K562 (cell line): ENCODE measurements at places on chromosomes 3 and 15.
A peak's percentile ranks its signal among the peaks of the same experiment; 100 is the strongest.

DNA sequence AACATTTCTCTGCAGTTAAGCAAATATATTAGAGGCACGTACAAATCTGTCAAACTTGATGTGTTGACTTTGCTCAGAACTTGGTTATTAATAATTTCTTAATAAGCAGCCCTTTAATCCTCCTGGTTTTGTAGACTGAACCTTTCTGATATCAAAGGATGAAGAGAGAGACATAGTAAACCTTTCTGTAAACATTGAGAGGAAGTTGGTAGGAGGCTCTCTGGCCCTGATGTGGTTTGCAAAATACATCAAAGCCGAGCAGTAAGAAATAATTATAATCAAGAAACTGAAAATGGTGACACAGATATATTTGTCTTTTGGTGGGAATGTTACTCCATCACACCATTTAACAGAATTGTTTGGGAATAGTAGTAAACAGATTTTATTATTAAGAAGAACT is 111.9 kb downstream of the OXSM start:
- DNase-seq, result no peak

GRCh38 chr15:92105611-92106010 is 252.1 kb downstream of the SLCO3A1 start:
- no peak for DNase-seq

DNA sequence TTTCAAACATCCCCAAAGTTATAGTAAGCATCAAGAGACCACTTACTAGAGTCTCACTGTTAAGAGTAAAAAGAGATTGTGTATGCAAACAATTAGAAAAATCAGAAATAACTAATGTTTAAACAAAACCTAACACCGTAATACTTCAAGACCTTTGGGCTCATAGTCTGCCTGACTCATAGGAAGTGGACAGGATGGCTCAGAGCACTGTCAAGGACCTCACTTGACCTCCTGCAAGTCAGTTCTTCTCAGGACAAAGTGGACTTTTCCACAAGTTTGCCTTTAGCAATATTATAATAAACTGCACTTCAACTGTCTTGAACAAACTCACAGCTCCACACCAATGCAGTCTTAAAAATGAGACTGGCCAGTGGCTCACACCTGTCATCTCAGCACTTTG is 34.8 kb downstream of the IL12A start:
- DNase-seq, result no peak

- no peak for DNase-seq
These were observed 49.0 kb downstream of the HOMER2 start for GRCh38 chr15:82903511-82903910.

DNA sequence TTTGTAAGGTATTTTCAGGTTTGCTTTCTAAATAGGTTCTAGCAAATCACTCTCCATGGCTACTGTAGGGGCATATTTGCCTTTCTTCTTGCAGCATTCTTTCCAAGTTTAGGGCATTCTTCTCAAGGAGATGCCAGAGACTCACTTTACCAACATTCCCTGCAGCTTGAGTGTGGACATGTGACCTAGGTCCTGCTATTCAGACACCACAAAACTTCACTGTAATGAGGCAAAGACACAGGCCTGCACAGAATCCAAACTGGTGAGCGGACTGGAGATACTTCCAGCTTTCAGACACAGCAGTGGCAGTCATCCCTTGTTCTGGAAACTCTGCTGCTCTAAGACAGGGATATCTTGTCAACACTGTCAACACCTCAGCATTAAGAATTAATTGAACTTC is 146.4 kb upstream of the PFN2 start:
- no peak for DNase-seq

- no peak for DNase-seq
These were observed 93.2 kb upstream of the MEF2A start for GRCh38 chr15:99472416-99473145.

DNA sequence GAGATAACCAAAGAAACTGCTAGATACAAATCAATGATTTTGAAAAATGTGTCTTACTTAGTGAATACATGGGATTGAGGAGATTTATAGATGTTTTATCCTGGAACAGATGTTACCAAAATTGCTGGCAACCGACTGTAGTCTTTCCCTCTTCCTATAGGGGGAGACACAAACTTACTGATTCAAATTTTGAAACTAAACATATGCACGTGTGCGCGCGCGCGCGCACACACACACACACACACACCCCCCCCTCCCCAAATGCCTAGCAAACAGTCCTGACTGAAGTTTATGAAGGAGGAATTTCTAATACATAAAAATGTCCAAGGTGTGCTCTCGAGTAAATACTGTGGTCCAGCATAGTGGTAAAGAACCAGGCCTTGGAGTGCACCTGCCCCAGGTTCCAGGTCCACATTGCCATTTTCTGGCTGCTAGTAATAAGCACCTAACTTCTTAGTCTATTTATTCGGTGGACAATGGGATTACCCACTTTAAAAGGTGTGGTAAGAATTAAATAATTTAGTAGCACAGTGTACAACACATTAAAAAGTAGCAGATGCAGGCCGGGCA is 18.5 kb upstream of the C3orf62 start:
- peak; percentile 25 for DNase-seq

DNA sequence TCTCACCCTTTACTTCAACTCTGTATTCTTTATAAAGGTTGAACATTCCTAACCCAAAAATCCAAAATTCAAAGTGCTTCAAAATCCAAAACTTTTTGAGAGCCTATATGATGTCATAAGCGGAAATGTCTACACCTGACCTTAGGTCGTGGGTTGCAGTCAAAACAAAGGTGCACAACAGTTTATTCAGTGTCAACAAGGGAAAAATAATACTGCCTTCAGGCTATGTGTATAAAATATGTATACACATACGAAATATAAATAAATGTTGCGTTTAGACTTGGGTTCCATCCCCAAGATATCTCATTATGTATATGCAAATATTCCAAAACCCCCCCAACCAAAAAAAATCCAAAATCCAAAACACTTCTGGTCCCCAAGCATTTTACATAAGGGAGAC is 90.9 kb downstream of the STAG1 start:
- DNase-seq, result no peak
